Amniotic stem cell (primary cell): ENCODE measurements at places on chromosomes 4 and X.

DNA sequence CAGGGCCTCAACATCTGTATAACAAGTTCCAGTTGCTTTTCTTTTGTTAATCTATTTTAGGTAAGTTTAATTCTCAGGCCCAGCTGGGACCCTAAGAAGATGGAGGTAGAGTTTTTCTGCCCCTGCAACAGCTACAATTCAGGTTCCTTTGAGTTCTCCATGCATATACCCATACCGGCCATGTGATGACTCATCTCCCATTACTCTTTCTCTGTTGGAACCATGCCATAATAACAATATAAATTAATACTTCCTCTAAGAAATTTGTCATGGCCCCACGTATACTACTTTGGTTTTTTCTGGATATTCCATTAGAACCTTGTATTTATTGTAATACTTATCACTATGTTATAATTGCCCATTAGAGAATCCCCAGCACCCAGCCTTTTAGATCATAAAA is 1.3 kb upstream of the INTU start:
- no peak for DNase-seq

DNA sequence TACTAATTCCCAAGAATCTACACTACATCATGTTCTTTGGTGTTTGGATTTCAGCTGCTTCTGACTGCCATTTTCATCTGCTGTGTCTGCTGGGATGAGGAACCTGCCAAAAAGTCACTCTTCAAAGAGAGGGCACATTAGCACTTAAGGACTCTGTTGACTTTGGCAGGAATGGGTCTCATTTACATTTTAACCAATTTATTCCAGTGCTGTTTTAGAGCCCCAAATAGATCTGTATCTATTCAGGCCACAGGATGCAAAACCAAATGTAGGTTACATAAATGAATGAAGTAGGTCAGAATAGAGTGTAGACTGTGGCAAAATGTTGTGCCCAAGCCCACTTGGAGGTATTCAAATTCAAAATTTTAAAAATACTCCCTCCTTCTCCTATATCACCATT is 14.4 kb downstream of the TXK start:
- no peak for DNase-seq

GRCh38 chr4:869776-870175 is 43.8 kb upstream of the CPLX1 start:
- DNase-seq: no peak

GRCh38 chrX:113289503-113289902 is 448.9 kb upstream of the AMOT start:
- DNase-seq: no peak

DNA sequence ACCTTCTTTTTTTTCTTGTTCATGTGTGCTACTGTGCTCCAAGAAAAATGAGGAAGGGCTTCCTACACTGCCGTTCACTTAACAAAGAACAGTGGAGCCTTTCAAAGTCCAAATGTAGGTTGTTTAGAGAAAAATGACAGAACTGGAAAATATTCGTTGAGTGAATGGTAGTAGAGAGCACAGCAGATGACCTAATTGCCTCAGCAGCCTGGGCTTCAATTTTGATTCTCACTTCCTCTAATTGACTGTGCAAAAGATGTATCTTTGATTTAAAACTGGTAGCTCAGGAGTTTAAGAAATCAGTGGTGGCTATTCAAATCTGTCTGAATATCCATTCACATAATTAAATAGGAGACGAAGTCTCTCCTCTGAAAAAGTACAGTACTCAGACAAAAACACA is 5.2 kb downstream of the NLGN4X start:
- no peak for DNase-seq

- DNase-seq: no peak
These were observed 81.9 kb downstream of the AFF2 start for GRCh38 chrX:148582353-148582752.
